ENCODE measurements at places on chromosomes 6 and 20.

- DNase-seq, result no peak
These were observed 15.4 kb upstream of the SNHG17 start for GRCh38 chr20:38450412-38450975.

GRCh38 chr20:60136645-60137401, 178.6 kb downstream of the CDH26 start:
- DNase-seq, result peak; percentile 79

DNA sequence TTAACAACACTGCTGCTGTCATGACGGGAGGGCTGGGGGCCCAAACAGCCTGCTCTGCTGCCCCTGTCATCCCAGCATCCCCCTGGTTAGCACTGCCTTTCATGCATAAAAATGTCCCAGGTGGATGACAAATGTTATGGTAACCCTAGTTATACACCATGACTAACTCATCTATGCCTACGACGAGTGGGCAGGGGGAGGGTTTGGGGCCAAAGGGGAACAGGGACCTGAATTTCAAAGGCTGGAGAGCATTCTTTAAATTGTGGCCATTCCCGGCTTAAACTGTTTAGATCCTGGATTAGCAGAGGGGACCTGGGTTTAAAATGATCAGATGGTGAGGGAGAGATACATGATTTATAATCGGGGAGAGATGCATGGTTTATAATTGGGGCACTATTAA, 24.4 kb downstream of the GNAS-AS1 start:
- DNase-seq, result no peak

DNA sequence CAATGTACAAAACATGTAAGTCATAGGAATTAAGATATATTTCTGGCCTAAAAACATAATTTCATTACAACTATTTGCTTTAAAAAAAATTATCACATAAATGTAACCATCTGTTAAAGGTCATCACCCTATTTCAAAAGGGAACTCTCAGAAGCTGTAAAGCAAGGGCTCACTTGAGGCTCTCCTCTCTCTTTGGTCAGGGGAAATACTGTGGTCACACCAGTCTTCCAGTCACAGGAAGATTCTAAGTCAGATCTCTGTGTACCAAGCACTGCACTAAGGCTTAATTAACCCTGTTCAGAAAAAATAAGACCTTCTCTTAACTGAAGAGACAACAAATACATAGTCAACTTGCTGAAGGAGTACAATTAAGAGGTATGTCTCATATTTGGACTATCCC, 75.6 kb downstream of the MMS22L start:
- DNase-seq, result no peak

DNA sequence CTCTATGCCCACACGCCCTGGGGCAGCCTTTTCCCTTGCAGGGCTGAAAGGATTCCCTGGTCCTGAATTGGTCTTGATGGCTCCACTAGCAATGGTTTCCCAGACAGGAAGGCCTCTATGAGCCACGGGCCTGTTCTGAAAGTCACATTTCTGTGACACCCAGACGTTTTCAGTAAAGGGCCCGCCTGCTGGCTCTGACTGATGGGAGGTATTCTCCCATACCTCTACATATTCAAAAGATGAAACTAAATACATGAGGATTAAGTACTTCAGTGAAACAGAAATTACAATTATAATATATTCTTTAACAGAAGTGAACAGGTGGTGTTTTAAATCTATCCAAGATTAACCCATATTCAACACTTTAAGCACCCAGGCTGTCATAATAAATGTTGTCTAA, 629.8 kb downstream of the CDH26 start:
- DNase-seq, result no peak

DNA sequence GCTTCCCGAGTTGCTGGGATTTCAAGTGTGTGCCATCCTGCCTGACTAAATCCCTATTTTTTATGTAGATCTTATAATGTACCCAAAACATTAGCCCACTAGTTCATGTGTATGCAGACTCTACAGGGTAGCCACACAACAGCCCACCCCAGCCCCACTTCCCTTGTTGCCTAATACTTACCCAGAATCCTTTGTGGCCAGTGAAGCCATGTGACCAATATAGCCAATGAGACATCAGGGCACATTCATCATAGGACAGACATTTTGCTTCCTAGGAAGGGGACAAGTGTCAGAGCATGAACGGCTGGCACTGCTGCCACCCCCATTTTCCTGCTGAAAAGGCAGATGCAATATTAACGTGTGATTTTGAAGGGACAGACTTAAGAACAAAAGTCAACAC, 36.0 kb upstream of the TCP11 start:
- no peak for DNase-seq

GRCh38 chr6:166446567-166447065, 63.9 kb upstream of the MPC1 start:
- DNase-seq, result no peak

- DNase-seq, result no peak
These were observed 21.1 kb upstream of the CCM2L start for GRCh38 chr20:31989030-31989645.

GRCh38 chr6:82331031-82331773, 32.4 kb upstream of the TPBG start:
- no peak for DNase-seq

GRCh38 chr6:37867756-37868446, 48.4 kb downstream of the ZFAND3 start:
- peak; percentile 67 for DNase-seq

DNA sequence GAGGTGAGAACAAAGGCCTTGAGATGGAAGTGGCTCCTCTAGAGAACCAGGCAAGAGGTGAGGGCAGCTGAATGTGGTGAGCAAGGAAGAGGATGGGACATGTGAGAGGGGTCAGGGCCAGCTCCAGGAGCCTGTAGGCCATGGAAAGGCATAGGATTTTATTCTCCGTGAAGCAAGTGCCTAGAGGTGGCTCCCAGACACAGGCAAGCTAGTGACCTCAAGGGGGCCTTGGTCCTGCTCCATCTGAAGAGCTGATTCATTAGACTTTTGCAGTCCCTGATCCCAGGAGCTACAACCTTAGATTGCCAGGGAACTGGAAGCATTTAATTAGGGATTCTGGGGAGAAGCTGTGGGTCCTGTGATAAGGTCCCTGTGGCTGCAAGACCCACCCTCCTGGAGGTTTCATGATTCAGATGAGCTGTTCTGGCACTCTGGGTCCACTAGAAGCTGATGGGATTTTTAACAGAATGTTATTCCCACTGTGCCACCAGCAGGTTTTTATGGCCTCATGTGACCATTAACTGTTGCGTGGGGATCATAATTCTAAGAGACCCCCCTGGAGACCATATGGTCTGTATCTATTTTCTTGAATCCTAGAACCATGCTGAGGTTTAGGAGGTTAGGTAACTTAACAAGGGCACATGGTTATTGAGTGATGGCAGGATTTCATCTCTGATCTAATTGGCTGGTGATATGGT, 90.5 kb downstream of the ELOVL5 start:
- DNase-seq, result no peak

- DNase-seq, result no peak
These were observed 13.4 kb downstream of the C20orf173 start for GRCh38 chr20:35515949-35516645.

- peak; percentile 88 for DNase-seq
These were observed 58.6 kb downstream of the SYNJ2 start for GRCh38 chr6:158040051-158040803.

GRCh38 chr6:157712585-157713295, 110.3 kb upstream of the SNX9 start:
- no peak for DNase-seq

DNA sequence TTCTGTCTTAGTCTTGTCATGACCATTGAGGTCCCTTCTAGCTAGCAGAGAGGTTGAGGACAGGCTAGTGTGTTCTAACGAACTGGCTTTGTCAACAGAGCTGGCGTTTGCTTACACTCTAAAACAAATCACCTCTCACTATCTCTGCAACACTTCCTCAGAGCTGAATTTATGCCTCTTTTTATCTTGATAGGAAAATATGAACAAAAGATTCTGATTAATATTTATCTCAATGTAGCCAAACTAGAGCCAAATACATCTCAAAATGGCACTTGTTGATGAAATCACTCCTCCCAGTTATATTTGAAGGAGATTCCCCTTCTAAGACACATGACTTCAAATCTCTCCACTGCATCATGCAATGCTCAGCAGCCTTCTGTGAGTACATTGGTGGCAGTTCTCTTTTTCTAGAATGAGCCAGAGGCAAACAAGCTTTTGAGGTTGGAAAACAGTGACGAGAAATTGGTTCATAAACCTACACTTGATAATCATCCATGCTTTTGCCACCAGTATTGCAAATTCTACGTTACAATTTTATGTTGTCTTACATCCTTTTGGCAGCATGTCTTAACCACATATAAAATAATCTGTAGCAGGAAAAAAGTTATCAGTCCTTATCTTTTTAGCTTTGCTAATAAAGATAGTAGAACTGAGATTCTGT, 615.7 kb upstream of the CITED2 start:
- DNase-seq, result peak; percentile 62

DNA sequence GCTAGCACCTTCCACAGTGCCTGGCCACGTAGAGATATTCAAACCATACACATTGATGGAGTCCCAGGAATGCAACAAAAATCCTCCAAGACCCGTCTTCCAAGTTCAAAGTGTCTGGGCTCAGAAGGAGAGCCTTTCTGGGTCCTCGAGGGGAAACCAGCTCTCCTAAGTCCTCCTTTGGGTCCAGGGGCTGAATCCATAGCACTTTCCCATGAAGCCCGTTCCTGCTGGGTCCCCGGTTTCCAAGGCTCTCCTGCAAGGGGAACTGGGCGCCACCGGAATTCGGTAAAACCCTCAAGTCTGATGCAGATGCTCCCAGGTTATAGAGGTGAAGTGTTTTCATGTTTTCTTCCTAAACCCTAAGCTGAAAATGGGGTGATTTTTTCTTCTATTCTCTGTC, 101.2 kb upstream of the SNX9 start:
- no peak for DNase-seq

DNA sequence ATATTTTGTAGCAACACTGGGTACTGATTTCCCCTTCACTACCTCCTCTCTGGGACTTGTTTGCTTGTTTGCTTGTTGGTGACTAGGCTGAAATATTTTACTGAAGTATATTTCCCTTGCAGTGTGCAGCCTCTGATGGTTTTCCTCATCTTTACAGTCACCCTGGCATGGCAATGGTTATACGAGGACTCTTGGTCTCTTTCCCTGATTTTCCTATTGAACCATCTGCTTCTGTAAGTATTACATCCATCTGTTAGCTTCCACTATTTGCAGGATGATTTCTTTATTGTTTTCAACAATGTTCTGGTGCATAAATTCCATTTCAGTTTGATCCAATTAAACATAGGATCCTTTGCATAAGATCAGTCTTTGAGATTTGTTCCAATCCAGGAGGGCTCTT, 465.1 kb downstream of the MEI4 start:
- no peak for DNase-seq

GRCh38 chr20:38258545-38259215, 1.9 kb downstream of the KIAA1755 start:
- no peak for DNase-seq

- no peak for DNase-seq
These were observed 201.5 kb upstream of the ZNF217 start for GRCh38 chr20:53795170-53795569.

DNA sequence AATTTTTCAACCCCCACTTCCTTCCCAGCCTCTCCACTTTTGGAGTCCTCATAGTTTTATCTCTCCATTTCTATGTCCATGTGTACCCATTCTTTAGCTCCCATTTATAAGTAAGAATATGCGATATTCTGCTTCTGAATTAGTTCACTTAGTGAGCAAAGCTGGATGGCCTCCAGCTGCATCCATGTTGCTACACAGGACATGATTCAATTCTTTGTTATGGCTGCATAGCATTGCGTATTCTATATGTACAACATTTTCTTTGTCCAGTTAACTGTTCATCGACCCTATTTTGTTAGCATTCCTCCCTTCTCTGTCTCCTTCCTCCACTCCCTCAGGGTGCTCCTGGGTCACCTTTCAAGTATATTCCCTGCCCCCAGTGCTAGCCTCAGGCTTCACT, 210.0 kb upstream of the SSTR4 start:
- no peak for DNase-seq

- no peak for DNase-seq
These were observed 34.3 kb downstream of the FNDC1 start for GRCh38 chr6:159203304-159204005.

DNA sequence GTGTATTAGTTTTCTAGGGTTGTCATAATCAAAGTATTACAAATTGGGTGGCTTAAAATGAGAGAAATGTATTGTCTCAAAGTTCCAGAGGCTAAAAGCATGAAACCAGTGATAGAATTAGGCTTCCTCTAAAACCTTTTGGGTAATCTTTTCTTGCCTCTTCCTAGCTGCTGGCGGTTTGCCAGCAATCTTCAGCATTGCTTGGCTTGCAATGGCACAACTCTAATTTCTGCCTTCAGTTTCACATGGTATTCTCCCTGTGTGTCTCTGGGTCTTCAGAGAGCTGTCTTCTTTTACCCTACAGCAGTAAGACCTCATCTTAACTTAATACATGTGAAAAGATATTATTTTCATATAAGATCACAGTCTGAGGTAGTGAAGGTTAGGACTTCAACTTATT, 479.1 kb upstream of the GJE1 start:
- DNase-seq, result no peak

DNA sequence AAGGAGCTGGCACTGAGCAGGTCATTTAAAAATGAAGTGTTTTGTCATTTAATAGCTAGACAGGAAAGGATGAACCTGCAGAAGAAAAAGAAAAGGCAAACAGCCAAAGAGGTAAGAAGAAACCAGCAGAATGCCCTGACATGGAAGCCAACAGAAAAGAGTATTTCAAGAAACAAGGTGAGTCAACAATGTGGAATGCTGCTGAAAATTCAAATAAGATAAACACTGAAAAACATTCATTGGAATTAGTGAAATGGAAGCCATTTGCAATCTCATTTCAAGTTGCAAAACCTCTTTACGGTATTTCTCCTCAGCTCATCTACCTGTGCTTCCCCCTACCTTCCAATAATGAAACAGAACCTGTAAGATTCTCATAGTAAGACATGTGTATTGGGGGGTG, 59.6 kb downstream of the RWDD2A start:
- DNase-seq, result no peak

- DNase-seq, result no peak
These were observed 82.0 kb downstream of the PKIB start for GRCh38 chr6:122692175-122692598.

- peak; percentile 85 for DNase-seq
These were observed 669.4 kb upstream of the CITED2 start for GRCh38 chr6:140043762-140044378.

- DNase-seq, result no peak
These were observed 76.1 kb downstream of the NKAIN2 start for GRCh38 chr6:123879749-123880148.

GRCh38 chr6:148068437-148069061, 274.1 kb upstream of the SASH1 start:
- DNase-seq, result no peak
